ENCODE measurements at places on chromosomes 11 and 22. TPM values are rescaled to one million over a fixed set of nuclear protein-coding genes. Genes with fewer than 3 reads are reported as not detected.

- DNase-seq: peak; percentile 17
Measured at GRCh38 chr22:42388130-42388797, 43.9 kb downstream of the NFAM1 start.

DNA sequence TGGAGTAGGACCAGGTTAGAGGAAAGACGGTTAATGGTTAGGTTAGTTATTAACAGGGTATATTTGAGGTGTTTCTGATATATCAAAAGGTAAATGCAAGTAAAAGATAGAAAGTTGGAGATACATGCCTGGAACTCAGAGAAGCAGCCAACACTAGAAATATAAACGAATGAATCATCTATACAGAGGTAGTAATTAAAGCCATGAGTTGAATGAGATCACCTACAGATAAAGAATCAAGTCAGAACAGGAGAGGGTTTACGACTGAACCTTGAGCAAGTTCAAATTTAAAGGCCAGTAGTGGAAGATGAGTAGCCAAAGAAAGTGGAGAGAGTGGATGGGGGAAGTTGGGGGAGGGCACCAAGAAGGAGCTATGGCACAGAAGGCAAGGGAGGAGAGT is 73.9 kb downstream of the SPON1 start:
- peak; percentile 31 for DNase-seq

DNA sequence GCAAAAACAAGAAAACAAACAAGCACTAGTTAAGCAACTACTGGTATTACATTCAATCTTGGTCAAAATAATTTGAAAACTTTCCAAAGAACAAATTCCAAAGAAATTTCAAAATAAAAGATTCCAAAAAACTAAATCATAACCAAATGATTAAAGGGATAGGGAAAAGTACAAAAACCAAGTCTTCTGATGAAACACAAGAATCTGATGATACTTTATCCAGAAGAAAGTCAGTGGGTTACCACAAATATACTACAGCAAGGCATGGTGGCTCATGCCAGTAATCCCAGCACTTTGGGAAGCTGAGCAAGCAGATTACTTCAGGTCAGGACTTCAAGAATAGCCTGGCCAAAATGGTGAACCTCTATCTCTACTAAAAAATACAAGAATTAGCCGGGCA is 59.1 kb downstream of the NUP98 start:
- no peak for DNase-seq

GRCh38 chr11:95520369-95521132 is 269.0 kb downstream of the FAM76B start:
- no peak for DNase-seq

GRCh38 chr11:126332221-126332711 is 23.2 kb upstream of the ST3GAL4 start:
- no peak for DNase-seq

DNA sequence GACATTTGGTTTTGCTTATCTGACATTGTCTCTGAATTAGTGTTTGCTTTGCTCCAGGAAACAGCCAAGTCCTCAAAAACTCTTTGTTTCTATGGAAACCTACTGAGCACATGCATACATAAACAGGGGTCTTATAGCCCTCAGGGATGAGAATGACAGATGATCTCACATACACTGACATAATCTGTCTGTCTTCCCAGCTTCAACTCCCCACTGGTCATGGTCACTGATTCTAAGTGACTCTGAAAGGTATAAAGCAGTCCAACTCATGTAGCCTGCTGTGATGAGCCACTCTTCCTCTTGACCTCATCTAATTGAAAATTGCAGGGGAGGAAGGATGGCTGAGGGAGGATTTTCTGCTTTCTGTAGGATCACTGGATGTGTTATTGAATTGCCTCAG is 12.6 kb downstream of the ZNF143 start:
- no peak for DNase-seq

GRCh38 chr11:21761000-21761399 is 431.9 kb upstream of the ANO5 start:
- DNase-seq: no peak

DNA sequence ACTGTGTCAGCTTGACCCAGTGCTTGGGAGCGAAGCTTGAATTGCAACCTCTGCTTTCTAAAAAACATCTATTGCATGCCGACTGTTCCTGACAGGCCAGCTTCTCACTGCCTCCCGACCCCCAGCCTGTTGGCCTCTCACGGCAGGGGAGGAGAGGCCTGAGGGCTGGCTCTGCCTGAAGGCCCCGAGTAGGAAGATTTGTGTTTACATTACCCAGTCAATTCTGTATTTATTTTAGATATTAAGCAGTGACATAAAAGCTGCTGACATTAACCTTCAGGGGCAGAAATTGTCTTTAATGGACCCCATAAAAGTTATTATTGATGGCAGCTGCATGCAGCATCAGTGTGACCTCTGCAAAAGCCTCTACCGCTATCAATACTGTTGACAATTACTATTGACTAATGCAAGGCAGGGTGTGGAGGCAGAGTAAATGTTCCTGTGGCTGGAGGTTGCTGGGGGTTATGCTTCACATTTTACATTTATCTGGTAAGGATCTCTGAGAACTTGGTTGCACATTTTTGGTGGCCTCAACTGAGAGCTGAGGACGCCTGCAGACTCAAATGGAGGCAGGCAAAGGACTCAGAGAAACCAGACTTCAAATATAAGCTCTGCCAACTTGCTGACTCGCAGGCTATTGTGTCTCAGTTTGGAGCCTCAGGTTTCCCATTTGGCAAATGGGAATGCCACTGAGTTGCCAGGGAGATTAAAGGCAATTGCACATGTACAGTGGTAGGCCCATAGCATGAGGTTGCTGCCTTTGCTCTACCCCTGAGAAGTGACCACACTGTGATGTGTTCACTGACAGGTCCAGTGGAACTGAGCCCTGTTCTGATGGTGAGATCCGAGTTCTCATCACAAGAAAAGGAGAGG is 380.5 kb downstream of the TENM4 start:
- no peak for DNase-seq

GRCh38 chr22:28413612-28414399 is 265.8 kb downstream of the TTC28 start:
- no peak for DNase-seq

GRCh38 chr11:36339888-36340287 is 43.8 kb downstream of the PRR5L start:
- DNase-seq: no peak

DNA sequence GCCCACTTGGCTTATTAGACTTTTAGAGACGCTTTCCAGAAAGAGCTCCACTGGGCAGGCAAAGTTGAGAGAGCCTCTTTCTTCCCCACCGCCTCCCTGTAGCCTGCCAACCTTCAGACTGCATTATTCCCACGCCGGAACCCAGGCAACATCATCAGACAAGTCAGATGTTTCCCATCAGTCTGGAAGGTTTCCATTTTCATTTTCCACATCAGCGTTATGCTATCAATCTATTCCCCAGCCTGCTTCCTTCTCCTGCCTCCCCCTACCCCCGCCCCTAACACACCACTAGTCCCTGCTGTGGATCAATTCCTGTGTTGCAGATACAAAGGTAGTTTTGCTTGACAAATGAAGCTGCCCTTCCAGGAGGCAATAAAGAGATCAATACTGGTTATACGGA is 184.8 kb downstream of the DSCAML1 start:
- no peak for DNase-seq

DNA sequence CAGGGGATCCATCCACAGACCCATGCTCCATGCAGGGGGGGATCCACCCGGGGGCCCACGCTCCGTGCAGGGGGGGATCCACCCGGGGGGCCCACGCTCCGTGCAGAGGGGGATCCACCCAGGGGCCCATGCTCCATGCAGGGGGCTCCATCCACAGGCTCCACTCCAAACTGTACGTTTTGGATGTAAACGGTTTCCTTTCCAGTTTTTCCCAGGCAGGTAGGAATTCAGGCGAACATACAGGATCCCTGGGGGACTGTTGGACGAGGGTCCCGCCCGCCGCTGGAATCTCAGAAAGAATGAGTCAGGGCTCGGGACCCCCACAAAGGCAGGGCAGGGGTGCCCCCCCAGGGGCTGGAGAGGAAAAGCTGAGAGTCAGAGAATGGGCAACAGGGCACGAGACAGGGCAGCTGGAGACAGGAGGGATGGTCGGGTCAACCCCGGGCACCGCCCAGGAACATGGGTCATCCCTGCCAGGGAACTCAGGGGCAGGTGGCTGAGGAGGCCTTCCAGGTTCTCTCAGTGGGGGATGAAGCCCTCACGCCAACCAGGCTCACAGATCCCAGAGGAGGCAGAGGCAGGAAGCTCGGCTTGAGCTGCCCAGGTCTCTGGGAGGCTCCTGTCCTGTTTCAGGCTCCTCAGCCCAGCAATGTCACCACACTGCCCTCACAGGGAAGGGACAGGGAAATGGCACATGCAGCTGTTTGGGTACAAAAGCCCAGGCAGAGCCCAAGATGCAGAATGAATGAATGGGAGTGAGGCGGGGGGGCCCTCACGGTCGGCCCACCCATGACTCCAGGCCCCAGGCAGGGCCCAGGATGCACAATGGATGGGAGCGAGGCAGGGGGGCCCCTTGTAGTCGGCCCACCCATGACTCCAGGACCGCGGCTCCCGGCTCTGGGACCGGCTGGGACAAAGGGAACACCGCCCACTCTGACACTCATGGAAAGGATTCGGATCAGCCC is 200.2 kb downstream of the BRD1 start:
- no peak for DNase-seq

DNA sequence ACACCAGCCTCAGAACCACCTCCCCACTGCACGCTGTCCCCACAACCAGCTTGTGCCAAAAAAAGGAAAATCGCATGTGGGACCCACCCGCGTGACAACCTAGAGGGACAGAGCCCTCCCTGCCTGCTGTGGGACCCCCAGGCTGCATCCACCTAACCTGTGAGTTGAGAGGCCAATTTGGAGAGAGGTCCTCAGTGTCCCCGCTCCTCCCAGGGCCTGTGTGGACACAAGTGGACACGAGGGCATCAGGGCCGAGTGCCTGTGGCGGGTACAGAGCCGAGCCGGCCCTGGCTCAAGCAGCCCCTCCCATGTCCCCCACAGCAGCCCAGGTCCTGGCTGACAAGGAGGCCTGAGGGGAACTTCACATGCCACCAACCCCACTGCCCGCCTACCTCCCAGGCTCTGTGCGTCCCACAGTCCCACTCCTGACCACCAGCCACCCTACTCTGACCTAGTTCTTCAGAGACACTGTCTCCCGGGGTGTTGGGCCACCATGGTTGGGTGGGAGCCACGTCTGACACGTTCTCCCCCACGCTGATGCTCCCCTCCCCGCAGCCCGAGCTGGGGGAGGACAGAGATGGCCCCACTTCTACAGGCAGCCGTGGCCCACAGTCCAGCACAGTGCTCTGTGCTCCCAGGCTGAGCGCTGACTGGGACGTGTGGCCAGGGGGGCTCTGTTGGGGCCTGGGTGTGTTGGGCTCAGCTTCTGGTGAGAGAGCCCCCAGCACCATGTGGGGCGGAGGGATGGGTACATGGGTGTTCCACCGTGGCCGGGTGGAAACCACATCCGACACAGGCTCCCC is 19.2 kb downstream of the SELENOO start:
- DNase-seq: no peak

DNA sequence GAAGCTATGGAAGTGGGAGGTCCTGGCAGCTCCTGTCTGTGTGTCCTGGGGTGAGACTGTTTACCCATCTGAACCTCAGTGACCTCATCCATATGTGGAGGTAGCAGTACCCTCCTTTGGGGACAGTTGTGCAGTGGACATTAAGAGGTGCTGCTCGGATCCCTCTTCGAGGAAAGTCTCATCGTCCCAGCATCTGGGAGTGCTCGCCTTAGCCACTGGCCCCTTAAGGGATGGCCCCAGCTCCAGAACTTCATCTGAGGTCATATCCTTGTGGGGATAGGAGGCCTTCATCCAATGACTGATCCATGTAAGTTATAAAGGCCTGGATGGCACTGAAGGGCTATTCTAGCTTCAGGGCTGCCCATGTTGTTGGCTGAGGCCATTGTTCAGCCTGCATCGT is 538.1 kb downstream of the MIAT start:
- no peak for DNase-seq

GRCh38 chr11:94154095-94154856 is 25.6 kb downstream of the PANX1 start:
- DNase-seq: no peak

GRCh38 chr11:124514131-124514530 is 29.3 kb downstream of the OR8B12 start:
- no peak for DNase-seq

- DNase-seq: no peak
Measured at GRCh38 chr11:3156661-3157311, 8.3 kb downstream of the OSBPL5 start.

The OR51G2 gene
- not detected for total RNA-seq

The TMEM86A gene
- 5.6 TPM for total RNA-seq

The IL17RA gene
- 4.3 TPM for total RNA-seq

The HTR3A gene
- total RNA-seq: not detected

The LINC01488 gene
- total RNA-seq: not detected

The SPTBN2 gene
- 30.9 TPM for total RNA-seq

The RAB38 gene
- total RNA-seq: not detected
